ENCODE measurements at places on chromosomes 16 and 17.

DNA sequence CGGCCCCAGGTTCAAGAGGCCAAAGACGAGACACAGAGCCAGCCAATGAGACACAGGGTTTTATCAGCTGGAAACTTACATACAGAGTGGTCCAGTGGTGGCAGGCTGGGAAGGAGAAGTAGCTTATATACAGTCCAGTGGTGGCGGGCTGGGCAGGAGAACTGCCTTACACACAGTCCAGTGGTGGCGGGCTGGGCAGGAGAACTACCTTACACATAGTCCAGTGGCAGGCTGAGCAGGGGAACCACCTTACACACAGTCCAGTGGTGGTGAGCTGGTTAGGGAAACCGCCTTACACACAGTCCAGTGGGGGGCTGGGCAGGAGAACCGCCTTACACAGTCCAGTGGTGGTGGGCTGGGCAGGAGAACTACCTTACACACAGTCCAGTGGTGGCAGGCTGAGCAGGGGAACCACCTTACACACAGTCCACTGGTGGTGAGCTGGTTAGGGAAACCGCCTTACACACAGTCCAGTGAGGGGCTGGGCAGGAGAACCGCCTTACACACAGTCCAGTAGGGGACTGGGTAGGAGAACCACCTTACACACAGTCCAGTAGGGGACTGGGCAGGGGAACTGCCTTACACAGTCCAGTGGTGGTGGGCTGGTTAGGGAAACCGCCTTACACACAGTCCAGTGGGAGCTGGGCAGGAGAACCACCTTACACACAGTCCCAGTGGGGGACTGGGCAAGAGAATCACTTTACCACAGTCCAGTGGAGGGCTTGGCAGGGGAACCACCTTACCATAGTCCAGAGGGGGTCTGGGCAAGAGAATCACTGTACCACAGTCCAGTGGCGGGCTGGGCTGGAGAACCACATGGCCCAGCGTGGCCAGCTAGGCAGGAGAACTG is 90.9 kb downstream of the GAS7 start:
- no peak for DNase-seq

DNA sequence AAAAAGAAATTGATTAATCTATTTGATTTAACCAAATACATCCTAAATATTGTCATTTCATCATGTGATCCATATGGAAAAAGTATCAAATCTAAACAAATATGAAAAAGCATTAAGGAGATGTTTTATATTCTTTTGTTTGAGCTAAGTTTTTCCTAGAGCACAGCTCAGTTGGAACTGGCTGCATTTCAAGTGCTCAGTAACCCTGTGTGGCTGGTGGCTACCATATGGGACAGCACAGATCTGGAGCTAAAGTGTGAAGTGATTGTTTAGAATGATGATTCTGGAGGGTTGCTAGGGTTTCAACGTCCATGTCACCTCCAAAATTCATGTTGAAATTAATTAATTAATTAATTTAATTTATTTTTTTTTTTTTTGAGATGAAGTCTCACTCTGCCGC is 137.5 kb downstream of the XYLT1 start:
- no peak for DNase-seq

DNA sequence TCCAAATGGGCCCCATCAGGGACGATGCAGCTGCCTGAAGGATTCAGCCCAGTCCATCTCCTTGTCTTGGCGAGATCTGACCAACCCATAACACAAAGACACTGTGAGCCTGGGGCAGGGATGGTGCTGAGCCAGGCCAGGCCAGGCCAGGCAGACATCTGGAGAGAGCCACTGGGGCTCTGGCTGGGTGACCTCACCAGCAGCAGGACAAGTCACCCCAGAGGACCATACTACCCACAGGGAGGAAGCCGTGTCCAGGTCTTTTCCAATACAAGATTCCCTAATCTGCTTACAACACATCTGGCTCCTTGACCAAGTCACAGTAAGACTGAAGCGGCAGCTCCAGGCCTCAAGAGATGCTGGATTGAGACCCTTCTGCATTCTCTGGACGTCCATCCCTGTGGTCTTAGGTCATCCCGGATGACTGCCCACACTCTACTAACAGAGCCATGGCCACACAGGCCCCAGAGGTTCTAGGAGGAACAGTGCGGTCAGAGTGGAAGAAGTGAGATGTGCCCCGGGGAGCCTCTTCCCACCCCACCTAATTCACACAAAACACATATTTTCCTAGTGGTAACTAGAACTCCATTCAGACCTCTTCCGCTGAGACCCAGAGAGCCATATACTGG is 81.8 kb upstream of the RCVRN start:
- DNase-seq = no peak

DNA sequence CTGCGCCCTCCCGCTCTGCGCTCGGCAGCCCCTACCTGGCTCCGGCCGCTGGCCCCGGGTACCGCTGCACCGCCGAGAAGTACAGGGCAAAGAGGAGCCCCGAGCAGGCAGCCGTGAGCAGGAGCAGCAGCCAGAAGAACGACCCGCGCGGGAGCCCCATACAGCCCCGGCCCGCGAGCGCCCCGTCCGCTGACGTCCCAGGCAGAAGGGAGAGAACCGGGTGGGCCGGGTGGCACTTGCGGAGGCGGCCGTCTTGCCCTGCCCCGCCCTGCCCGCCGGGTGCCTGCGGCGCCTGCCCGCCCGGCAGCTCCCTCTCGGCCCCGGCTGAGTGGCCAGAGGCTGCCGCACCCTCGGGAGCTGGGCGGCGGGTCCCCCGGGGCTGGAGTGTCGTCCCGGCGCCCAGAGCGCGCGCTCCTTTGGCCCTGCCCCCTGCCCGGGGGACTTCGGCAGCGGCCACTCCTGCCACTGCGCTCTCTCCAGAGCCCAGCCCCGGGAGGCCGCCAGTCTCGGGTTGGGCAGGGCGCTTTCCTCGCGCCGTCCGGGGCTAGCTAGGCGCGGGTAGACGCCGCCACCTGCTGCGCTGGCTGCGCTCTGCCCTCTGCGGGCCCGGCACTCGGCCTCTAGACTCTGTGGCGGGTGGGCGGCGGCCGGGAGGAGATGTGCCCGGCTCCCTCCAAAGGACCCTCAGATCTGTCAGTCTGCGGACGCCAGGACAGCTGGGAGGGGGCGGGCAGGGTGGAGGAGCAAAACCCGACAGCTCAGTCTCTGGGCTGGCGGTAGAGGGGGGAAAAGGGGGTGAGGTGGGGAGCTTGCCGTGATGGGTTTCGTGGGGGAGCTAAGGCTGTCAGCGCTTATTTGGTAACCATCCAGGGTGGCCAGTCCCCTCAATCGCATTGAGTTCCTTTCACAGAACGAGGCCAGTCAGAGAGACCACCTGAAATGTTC is at the start of gene ST6GALNAC2:
ST6GALNAC2 (minus strand) TSS at position 212 of the 945 bp plus-strand sequence; CDS start at position 160, 52 bp downstream.
- no peak for DNase-seq

GRCh38 chr16:80367037-80367658 is 173.6 kb upstream of the DYNLRB2 start:
- no peak for DNase-seq

Data from kidney epithelial cell (primary cell).